ENCODE measurements at places on chromosomes 11 and 22.
A peak's percentile ranks its signal among the peaks of the same experiment; 100 is the strongest.

- no peak for DNase-seq
Observed at GRCh38 chr11:112454841-112455240, 194.2 kb upstream of the PLET1 start.

DNA sequence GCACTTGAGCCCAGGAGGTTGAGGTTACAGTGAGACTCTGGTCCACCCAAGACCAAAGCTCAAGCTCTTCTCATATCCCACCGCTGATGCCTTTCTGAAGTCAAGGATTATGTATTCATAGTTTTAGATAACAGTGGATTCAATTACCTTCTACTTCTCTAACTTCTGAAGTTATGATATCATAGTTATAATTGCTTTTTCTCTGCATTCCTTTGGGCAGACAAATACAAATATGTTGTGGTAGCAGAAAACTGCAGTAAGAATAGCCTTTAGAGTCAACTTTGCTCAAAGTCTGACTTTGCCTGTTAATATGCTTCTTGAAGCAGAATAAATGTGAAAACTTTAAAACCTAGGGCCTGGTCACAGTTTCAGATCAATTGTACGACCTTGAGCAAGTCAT, 94.4 kb downstream of the LUZP2 start:
- no peak for DNase-seq

GRCh38 chr22:41770715-41771468, 29.6 kb upstream of the CCDC134 start:
- no peak for DNase-seq

GRCh38 chr11:130434521-130435223, 6.3 kb upstream of the ADAMTS8 start:
- peak; percentile 73 for DNase-seq

- no peak for DNase-seq
Observed at GRCh38 chr22:27972732-27973698, 54.0 kb upstream of the PITPNB start.

DNA sequence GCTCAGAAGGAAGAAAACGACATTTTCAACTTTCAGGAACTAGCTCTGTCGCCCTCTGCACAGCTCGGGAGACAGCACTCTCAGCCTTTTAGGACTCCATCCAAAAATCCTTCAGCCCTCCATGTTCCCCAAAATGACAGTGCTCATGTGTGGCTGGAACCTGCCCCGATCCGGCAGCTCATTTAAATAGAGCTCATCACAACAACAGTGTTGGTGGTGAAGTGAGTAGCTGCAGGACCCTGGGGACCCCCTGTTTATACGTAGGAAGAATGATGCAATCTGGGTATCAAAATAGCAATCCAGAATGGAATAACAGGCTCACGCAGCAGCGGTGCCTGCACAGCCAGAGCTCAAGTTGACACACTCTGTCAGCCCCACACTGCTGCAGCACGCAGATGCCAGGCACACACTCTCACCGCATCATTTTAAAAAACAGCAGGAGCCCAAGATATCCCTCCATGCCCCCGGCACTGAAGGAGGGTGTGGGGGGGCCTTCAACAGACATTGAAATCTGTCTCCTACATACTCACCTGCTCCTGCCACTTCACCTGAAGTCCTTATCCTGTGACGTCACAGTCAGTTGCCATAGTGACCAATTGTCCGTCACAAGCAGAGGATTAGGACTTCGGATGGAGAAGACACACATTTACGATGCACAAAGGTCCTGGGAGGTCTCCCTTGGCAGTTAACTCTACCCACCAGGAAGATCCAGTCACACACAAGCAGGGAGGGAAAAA, 24.0 kb downstream of the TRIM66 start:
- DNase-seq, result no peak

GRCh38 chr11:106482917-106483785, 405.7 kb downstream of the AASDHPPT start:
- peak; percentile 8 for DNase-seq

- DNase-seq, result no peak
Observed at GRCh38 chr22:33562501-33562900, 357.8 kb downstream of the LARGE1 start.

DNA sequence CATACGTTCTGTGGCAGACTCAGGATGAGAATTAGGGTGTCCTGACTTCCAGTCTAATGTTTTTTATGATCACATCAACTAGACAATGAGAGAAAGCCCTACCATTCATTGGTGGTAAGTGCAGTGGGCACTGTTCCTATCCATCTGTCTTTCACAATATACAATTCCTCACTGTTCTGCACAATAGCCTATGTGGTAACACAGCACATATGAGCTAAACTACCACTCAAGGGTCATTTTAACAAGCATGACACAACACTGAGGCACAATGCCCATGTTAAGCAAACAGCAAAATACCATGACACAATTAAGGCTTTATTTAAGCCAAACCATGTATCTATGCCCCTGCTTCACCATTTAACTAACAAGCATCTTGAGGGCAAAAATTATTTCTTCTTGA, 52.3 kb downstream of the SIK3 start:
- no peak for DNase-seq

DNA sequence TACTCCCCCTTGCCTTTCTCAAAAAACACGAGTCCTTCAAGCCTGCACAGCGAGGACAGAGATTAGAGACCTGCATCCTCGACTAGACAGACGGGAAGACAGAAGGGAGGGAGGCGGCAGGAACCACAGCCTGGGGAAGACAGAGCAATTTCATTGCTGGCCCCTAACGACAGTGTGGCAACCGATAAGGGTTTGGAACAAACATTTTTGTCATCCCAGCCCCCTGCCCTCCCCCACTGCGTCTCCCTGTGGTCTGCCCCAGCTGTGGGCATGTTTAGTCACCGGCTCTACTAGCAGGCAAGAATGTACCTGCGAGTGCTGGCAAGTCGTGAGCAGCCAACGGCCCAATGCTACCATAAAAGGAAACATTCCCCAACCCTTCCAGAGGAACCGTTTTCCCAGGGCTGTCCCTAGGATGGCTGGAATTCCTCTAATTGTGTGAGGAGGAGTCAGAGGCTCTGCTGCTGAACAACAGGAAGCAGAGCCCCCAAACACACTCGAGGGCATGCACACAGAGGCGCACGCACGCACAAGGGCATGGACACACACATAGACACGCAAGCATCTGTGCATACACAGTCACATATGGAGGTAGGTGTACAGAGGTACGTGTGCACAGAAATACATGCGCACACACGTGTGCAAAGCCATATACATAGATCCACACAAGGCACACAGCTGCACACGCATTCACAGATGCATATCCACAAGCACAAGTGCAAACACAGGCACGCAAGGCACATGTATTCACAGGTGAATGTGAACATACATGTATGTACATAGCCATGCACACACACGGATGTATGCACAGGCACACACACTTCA, 58.3 kb downstream of the MYH9 start:
- peak; percentile 52 for DNase-seq

DNA sequence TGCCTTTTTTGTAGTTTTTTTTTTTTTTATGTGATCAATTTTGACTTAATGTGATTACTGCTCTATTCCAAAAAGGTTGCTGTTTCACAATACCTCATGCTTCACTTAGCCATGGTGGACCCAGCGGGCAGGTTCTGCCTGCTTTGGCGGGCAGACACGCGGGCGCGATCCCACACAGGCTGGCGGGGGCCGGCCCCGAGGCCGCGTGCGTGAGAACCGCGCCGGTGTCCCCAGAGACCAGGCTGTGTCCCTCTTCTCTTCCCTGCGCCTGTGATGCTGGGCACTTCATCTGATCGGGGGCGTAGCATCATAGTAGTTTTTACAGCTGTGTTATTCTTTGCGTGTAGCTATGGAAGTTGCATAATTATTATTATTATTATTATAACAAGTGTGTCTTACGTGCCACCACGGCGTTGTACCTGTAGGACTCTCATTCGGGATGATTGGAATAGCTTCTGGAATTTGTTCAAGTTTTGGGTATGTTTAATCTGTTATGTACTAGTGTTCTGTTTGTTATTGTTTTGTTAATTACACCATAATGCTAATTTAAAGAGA, 12.5 kb downstream of the CCND1 start:
- DNase-seq, result peak; percentile 63

- DNase-seq, result no peak
Observed at GRCh38 chr11:124109377-124109776, 5.9 kb upstream of the VWA5A start.
